Vagina (tissue), 2 donors: ENCODE measurements at places on chromosomes 6 and 20.

DNA sequence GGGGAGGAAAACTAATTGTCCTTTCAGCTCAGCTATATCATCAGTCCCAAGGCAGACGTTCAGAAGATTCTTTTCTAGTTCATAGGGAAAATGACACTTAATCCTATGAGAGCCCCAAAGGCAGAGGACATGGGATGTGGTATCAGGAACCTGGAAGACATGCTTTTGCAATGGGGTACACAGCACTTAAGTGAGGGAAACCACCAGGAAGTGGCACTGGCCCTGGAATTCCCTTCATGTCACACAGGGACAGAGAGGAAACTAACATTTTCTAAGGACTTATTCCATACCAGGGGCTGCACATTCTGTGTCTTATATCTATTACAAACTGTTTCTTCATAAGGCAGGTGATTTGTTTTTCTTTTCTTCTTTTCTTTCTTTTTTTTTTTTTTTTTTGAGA, 28.2 kb downstream of the VPS52 start:
- no peak for DNase-seq

GRCh38 chr6:35600659-35601125, 88.0 kb upstream of the TULP1 start:
- no peak for DNase-seq

- DNase-seq, result no peak
These were observed 9.3 kb downstream of the BNIP5 start for GRCh38 chr6:36327226-36327918.

GRCh38 chr6:140003217-140003616, 628.8 kb upstream of the CITED2 start:
- DNase-seq, result no peak

DNA sequence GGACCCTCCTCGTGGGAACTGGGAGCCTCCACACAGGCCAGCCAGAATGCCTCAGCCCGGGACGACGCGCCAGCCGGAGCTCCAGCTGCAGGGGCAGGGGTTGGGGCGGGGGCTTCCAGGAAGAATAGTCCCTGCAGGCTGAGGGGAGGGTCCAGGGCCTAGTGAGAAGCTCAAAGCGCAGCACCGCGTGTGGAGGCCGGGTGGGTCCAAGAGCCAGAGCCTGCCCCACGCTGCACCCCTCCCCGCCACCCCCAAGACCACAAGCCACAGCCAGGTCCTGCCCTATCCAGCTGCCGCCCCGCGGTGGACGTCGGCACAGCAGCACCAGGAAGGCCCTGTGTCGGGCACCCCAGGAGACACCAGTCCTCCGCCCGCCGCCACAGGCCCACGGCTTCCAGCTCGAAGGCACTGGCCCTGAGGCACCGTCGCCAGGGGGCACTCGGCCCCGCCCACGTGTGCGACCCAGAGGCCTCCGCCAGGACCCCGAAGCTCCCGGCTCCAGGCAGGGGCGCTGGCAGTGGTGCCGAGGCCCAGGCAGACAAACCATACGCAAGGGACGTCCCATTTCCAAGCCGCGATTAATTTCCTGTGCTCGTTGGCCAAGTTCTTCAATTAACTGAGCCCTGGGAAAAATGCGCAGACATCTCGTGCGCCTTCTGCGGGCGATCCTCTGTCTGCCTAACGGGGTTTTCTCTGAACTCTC, 19.5 kb downstream of the KCNQ2 start:
- DNase-seq, result no peak

DNA sequence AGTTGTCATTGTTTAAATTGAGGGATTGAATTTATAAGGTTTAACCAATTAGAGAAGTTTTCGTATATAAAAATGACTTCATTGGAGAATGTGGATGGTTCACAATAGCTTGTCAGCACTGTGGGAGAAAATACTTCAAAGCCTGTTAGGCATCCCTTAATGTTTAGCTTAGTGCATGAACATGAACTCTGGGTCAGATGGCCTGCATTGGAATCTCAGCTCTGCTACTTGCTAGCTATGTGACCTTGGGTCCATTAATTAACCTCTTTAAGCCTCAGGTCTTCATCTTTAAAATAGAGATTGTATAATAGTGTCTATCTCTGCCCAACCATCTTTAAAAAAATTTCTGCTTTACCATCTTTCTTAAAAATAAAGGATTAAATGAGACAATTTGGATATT, 11.1 kb downstream of the CTNNBL1 start:
- DNase-seq, result no peak

- no peak for DNase-seq
These were observed 94.6 kb upstream of the SUPT3H start for GRCh38 chr6:45472382-45472781.

GRCh38 chr6:108492131-108492766, 68.5 kb upstream of the FOXO3 start:
- no peak for DNase-seq

GRCh38 chr6:162974685-162975084, 246.9 kb downstream of the PACRG start:
- no peak for DNase-seq

DNA sequence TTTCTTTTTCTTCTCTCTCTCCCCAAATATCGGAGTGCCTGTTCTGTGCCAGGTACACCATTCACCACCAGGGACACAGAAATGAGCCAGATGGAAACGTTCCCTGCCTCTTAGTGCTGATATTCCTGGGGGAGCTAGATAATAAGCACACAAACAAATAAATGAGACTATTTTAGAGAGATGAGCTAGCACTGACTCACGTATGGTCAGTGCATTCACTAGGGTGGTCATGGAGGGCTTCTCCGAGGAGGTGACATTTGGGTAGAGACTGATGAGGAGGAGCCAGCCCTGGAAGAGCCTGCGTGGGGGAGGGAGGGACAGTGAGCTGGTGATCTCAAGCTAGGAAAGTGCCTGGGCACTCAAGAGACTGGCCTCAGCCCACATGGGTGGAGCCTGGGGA, 252.3 kb upstream of the KCNG1 start:
- no peak for DNase-seq

DNA sequence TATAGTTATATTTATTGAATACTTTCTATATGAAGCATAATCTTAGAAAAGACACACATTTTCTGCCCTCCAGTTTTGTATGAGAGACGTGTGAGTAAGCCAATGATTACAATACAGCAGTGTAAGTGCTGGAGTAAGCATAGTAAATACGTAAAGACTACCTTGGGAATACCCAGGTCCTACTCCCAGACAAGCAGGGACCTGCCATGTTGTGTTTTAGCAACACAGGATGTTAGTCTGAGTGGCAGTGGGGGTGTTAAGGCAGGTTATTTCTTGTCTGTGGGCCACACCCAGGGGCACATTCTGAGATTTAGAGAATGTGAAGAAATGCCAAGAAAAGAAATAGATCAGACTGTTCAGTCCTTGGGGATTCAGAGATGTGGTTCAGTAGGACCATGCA, 34.3 kb upstream of the RNF144B start:
- DNase-seq, result no peak

GRCh38 chr6:111872401-111873177, 663 bp downstream of the FYN start:
- DNase-seq, result no peak

GRCh38 chr20:3927486-3928291, 38.5 kb downstream of the PANK2 start:
- DNase-seq, result no peak

GRCh38 chr6:47413752-47414422, 63.7 kb upstream of the CD2AP start:
- no peak for DNase-seq

DNA sequence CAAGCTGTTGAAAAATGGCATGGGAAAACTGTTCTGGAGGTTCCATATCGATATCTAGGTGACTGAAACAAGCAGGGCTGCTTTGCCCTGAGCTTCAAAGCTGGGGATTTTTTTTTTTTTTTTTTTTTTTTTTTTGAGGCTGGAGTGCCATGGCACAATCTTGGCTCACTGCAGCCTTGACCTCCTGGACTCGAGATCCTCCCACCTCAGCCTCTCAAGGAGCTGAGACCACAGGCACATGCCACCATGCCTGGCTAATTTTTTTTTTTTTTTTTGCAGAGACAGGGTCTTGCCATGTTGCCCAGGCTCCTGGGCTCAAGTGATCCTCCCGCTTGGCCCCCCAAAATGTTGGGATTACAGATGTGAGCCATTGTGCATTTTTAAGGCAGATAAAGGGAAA, 11.0 kb downstream of the ERGIC3 start:
- DNase-seq, result no peak

- DNase-seq, result no peak
These were observed 11.4 kb downstream of the GPX5 start for GRCh38 chr6:28537065-28537464.

GRCh38 chr20:50728981-50729874, 2.2 kb upstream of the PARD6B start:
- DNase-seq, result no peak

- no peak for DNase-seq
These were observed 40.8 kb downstream of the IYD start for GRCh38 chr6:150409576-150410066.

GRCh38 chr6:117733341-117733740, 58.1 kb downstream of the NUS1 start:
- no peak for DNase-seq

DNA sequence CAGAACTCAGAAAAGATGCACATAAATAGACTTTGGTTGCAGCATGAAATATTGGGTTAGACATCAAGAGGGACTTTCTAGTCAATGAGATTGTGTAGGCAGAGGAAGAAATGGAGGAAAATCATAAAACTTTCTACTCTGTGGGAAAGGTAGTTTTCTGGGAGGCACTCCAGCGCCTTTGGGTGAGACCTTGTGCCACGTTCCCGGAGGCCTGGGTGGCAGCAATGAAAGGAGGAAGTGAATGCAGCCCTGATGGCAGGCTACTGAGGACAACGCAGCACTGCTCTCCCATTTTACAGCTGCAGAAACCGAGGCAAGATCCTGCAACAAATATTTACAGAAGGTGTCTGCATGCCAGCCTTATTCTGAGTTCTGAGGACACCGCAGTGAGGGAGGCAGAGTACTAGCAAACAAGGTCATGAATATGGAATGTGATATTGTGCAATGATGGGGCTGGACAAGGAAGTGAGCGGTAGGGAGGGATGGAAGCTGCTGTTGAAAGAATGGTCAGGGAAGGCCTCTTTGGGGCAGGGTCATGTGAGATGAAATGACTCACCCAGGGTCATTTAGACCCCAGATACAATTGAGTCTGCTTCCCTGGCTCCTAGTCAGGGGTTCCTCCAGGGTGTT, 159.1 kb downstream of the TFAP2C start:
- no peak for DNase-seq

DNA sequence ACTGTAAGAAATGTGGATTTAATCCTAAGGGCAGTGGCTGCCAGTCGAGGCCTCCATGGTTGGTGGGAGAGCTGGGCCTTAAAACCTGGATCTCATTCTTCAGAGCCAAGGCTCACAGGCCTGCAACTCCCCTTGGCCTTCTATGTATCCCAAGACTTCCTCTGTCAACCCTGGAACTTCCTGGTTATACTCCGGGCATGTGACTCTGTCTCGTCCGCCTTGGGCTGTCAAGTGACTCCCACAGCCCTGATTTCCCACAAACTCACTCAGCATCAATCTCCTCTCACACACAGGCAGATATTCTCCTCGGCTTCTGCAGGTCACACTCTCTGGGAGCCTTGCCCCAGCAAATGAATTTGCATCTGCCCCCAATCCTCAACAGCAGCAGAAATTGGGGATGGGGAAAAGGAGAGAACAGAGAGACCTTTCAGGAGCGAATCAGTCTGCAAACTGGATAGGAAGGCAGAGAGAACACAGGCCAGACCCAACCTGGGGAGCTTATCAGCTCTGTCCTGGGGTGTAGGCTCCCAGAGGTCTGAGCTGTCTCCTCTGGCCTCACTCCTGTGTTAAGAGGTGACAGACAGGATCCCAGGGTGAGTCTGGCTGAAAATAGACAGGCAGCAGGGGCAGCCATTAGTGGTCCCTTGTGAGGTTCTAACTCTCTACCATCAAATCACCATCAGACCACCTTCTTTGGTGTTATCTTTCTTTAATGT, 30.4 kb upstream of the PREX1 start:
- no peak for DNase-seq

DNA sequence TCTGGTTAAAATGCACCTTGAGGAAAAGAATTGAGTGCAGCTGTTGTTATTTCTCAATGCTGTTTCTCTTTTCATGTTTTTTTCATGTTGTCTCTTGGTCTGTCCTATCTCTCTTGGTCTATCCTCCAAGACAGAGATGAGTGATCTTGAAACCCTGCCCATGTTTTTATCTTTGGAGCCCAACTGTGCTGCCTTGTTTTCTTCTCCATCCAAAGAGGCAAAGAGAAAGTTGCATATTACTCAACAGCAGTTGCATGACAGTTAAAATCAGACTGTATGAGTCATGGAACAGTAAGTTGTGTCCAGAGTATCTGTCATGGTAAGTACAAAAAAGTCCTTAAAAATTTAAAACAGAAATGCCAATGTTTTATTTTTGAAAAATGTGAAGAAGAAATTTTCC, 26.2 kb downstream of the BCAS1 start:
- no peak for DNase-seq

DNA sequence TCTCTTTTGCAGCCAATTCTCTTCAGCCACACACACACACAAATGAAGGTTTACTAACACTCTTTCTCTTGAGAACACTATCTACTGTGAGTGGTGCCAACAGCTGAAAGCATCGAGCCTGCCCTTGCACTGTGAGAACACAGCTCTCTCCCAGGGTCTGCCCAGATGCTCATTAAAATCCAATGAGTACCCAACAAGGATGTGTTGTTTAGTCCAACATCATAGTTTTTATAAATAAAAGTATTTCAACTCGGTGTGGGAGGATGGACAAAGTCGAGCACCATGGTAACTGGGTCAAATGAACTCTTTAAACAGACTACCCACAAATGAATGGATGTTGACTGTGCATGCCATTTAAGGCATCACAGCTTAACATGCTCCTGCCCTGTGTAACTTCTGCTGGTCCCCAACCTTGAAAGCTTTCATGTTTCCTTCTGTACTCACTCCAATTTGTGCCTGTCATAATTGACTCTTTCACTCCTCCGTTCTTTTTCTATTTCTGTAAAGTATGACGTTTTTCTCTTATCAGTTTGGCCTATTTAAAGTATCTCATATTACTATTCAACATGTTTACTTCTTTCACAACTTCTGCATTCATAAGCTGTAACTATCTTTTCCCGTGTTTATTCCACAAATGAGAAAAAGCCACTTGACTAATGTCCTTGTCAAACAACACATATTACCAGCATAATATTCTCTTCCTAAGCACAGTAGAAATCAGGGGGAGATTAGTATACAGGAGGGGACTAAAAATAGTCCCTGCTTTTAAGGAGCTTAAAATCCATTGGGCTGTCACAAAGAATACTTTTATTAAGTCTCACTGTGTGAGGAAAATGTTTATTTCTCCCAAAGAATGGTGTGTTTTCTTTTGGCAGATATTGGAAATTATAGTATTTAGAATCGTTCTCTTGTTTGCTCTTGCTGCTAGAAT, 215.4 kb downstream of the RFPL4B start:
- no peak for DNase-seq

GRCh38 chr6:119575721-119576120, 226.2 kb upstream of the MAN1A1 start:
- DNase-seq, result no peak

GRCh38 chr20:2255926-2256531, 39.8 kb upstream of the TGM3 start:
- no peak for DNase-seq

DNA sequence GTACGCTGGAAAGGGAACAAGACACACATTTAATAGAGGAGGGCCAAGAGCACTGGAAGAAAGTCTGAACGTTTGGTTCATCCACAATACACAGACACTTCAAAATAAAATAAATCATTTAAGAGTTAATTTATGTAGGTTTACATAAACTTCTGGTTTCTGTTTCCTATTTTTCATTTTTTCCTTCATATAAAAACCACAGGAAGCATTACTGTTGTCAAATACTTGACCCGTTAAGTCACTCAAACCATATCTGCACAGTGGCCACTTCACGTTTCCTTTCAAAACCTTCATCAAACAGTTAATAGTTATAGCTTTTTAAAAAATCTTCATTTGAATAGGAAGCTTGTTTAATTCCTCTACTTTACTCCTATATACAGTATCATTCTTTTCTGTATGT, 257.6 kb upstream of the THEMIS start:
- no peak for DNase-seq
